ENCODE measurements at places on chromosomes 5 and 9.
A peak's percentile ranks its signal among the peaks of the same experiment; 100 is the strongest.

DNA sequence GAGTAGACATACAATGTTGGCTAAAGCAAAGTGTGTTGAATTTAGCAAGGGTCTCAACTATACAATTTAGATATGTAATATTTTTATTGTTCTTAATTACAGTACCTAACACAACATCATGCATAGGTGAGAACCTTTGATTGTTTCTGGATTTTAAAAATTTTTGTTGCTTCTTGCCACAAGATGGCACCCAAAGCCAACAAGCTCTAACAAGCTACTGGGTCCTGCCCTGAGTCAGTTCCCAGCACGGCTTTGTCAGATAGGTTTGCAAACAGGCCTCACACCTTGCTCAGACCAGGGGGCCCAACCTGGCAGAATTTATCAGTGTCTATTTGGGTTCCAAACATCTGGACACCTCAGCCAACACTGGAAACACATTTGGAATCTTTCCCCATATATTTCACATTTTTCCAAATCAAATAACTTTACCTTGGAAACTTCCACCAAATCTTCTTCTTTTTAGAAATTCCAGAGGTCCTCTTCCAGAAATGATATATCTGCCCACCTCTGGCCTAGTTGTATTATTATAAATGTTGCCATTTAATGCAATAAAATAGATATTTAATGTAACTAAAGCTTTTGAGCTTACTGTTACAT, 49.5 kb upstream of the EGFLAM start:
- DNase-seq, result peak; percentile 9

- DNase-seq, result no peak
Observed at GRCh38 chr5:87400305-87400899, 12.3 kb downstream of the CCNH start.

DNA sequence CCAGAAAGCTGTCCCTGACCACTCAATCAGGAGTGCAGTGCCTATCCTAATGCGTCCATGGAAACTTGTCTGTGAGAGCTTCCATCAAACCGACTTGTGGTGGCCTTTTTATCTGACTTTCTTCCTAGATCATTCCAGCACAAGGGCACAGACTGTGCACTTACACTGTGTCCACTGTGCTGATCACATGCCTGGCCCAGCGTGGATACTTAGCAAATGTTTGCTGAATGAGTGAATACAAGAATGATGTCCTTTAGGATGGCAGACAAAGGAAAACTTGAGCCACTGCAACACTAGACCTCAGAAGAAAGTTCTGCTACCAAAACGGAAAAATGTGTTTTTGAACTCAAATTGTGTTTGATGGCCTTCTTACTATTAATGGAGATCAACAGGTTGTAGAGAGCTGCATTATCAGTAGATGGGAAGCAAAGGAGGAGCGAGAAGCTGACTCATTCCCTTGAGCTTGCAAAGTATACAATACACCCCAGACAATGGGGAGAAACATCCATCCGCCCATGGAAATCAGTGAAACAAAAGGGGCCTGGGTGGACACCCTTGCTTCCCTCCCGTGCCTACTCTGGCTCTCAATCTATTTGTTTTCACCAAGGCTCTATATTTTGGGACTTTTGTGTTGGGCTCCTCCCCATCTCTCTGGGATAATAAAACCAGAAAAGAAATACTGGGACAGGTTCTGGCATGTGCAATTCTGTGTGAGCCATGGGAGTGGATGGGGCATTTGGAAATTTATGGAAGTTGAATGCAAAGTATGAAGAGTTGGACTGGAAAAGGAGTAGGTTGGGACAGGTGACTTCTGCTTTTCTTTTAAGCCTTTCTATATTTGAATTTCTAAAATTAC, 76.2 kb upstream of the ZFAND5 start:
- no peak for DNase-seq

DNA sequence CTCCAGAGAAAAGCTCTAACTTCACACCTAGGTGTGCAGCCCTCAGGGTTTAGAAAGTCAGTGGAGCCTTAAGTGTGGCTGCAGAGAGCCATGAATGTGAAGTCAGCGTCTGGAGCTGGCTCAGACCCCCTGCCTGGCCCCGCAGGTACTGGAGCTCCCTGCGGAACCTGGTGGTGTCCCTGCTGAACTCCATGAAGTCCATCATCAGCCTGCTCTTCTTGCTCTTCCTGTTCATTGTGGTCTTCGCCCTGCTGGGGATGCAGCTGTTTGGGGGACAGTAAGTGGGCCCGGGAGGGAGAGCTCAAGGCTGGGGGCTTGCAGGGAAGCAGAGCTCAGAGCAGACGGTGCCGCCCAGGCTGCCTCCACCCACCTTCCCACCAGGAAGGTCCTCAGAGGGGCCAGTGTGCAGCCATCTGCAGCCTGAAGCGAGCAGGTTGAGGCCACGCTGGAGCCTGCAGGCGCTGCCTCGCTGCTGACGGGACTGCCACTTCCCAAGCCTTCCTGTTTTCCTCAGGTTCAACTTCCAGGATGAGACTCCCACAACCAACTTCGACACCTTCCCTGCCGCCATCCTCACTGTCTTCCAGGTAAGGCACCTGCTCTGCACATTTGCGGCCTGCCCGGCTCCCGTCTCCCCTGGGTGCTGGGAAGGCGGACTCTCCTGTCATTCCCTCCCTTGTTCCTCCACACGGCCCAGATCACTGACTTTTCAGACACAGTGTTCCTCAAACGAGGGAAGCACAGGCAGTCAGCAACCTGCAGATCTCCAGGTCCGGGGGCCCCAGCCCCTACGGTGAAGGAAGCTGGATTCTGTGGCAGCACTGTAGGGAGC, 108.9 kb downstream of the CACNA1B start:
- no peak for DNase-seq

- peak; percentile 7 for DNase-seq
Observed at GRCh38 chr9:123421801-123422455, 65.9 kb downstream of the CRB2 start.

DNA sequence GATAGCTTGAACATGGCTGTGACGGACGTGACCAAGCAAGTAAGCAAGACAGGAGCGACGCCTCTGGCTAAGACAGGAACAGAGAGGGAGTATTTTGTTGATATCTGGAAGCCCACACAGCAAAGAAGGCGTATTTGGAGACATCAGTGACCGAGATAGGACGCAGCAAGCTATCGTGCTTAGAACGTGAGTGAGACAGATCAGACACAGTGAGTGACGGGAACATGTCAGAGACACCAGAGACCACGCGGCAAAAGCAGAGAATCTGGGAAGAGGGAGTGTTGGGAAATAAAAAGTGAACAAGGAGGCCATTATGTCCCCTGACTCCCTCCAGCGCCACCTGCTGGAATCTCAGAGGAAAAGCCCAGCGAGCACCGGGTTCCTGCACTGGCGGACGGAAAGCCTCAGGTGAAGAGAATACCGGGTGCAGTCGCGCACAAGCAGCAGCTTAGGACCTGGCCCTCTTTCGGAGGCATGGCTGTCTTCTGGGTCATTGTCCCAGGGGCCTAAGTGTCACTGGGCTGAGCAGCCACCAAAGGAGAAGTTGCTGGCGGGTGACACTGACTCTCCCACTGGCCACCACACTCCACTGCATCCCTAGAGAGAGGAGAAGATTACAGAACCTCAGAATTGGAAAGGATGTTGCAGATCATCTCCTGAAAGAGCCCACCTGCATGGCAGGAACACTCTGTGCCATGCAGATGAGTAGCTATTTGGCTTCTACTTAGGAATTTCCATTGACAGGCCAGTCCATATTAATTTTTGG, 99.1 kb downstream of the FBXO38 start:
- peak; percentile 36 for DNase-seq
